Gastrocnemius medialis (tissue), 4 donors: ENCODE measurements at places on chromosomes 12 and 14. TPM values are rescaled to one million over a fixed set of nuclear protein-coding genes. Genes with fewer than 3 reads are reported as not detected.

GRCh38 chr14:68741839-68742470 is 50.9 kb downstream of the ZFP36L1 start:
- DNase-seq, result no peak

GRCh38 chr12:120453977-120454376 is 7.7 kb downstream of the GATC start:
- DNase-seq, result no peak

Gene HSPA2
- 111 TPM for total RNA-seq

DNA sequence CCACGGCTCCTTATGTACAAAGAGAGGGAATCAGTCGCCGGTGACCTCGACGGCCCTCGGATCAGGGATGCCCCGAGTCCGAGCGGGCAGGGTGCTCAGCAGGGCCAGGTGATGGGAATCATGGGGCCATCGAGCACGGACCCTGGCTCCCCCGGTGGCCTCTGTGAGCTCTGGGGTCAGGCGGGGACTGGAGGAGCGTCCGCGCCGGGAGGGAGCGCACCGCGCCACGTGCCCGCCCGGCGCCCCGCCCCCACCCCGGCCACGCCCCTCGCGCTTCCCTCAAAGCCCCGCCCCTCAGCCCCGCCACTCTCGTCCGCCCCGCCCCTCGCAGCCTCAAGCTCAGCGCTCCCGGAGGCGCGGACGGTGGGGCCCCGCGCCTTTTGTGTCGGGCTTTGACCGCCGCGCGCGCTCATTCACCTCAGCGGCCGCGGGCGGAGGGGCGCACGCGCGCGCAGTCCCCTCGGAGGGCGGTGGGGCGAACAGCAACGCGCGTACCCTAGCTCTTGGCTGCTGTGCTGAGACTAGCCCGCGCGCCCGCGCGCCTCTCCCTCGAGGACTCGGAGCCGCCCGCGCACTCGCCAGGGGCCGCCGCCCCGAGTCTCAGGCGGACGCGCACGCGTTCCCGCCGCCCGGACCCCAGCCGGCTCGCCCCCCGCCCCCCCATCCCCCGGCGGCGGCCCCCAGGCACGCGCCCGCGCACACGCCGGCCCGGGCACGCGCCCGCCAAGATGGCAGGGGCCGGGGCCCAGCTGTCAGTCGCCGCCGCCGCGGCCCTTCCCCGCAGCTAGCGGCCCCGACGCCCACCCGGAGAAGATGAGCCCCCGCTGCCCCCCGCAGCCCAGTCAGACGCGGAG is 93.9 kb upstream of the EVL start:
- DNase-seq, result peak; percentile 54

Gene LRTM2
- total RNA-seq, result not detected

Gene HRK
- not detected for total RNA-seq

GRCh38 chr14:37601865-37602264 is 6.4 kb downstream of the TTC6 start:
- no peak for DNase-seq

GRCh38 chr14:94548999-94549985 is 11.9 kb upstream of the SERPINA4 start:
- DNase-seq, result no peak

DNA sequence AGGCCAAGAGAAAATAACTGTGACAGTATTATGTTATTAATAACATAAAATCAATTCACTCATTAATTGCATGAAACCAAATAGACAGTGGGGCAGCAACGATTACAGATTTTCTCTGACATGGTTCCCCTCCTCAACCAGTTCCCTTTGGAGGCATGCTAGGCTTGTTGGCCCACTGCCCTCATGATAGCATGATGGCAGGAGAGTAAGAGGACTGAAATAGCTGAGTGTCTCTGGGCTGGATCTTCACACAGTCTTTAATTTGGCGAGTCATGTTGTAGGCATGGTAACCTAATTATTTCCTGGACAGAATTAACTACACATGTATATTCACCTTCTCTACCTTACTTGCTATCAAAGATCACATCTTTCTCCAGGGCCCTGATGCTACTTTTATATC is 266.2 kb upstream of the PELI2 start:
- no peak for DNase-seq

DNA sequence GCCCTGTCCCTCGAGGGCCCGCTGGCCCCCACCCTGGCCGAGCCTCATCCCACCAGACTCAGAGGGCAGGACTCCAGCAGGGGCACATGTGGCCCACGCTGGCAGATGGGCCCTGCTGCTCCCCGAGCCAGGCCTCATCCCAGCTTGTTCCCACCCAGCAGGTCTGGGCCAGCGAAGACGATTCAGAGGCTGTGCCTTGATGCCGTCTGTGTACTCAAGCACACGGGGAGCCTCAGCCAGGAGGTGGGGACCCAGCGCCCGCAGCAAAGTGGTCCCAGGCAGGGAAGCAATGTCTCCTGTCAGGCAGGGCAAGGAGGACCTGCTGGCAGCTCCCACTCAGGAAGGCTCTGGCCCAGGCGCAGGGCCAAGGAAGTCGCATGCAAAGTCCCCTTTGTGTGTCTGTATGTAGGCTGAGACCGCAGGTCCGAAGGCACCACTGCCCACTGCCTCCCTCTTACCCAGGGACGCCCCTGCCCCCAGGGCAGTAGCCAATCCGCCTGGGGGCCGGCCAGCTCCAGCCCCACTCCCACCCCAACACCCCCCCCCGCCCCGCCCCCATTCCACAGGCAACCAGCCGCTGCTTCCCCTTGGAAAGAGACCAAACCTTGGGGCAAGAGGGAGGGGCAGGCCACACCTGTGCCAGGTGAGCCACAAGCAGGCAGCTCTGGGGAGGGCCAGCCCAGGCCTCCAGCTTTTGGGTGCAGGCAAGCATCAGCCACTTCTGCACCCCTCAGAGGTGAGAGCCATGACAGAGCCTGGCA is 9.4 kb downstream of the DEGS2 start:
- DNase-seq, result no peak

DNA sequence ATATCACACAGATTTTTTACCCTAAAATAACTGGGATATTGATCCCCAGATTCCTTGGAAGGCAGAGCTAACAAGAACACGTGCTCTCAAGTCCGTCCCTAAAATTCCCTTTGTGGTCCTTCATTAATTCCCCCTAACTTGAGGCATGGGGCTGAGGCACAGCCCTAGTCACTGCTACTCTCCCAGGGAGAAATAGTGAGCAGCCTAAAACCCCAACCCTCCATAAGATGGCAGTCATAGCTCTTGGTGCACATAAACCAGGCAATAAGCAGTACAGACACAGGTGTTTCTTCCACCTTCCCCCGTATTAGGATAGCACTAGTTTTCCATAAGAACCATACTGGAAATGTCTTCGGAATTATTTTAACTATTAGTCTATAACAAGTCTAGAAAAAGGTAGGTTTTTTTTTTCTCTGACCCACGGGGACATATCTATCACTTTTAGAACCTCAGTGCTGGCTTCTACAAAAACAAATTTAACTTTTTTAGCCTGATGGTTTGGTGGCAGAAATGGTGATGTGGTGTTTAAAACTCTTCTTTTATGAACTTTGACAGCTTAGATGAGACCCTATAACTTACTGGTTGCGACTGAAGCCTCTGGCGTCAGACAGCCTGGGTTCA is 3.1 kb upstream of the ARHGEF40 start:
- no peak for DNase-seq

GRCh38 chr12:27915021-27915420 is 57.5 kb downstream of the PTHLH start:
- no peak for DNase-seq

Gene TSPAN19
- not detected for total RNA-seq

DNA sequence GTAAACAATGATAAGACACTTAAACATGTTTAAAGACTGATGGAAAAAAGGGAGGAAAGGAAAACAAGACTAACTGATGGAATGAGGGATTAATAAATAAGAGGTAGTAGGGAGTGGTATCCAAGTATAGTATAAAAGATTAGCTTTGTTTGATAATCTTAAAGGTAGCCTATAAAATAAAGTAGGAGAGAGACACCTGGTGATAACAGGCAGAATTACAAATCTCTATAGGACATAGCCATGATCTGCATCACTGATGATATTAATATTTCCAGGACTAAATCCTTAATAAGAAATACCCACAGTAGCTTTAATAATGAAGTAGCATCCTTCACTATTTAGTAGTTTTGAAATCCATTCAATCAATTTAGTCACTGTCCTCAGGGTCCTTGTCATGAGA is 30.4 kb downstream of the DLGAP5 start:
- DNase-seq, result no peak

- no peak for DNase-seq
Measured at GRCh38 chr12:72146495-72146894, 125.7 kb upstream of the TRHDE start.

GRCh38 chr12:131591136-131591535 is 119.8 kb upstream of the SFSWAP start:
- no peak for DNase-seq

DNA sequence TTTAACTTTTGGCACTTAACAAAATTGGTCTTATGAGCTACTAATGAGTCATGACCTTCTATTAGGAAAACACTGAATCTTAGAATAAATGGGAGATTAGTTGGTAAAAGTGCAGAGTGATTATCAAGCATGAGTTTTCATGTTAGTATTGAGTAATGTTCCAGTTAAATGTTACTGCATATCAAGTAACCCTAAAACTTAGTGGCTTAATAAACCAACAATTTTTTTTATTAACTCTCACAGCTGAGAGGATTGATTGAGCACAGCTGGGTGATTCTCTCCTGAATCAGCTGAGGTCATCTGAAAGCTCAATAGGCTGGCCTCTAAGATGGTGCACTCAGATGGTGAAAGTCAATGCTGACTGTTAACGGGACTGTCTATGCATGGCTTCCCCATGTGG is 248.6 kb downstream of the BCL11B start:
- no peak for DNase-seq

Gene DHH
- total RNA-seq, result 0.15 TPM

DNA sequence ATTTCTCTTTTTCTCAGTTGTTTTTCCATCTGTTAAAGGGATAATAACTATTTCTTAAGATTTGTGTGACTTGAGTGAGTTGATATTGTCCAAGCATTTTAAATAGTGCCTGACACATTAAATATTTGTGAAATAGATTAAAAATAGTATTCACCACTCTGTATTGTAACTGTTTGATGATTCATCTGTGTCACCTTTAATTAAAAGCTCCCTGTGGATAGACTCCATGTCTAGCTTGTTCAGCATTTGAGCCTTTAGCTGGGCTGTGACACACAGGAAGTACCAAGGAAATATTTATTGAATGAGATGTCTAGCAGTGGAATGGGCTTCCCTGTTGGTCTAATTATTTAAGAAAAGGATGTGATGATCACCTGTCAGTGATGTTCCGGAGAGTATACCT is 1.8 kb upstream of the GLIPR1L2 start:
- DNase-seq, result no peak

GRCh38 chr14:59154373-59154772 is 34.1 kb upstream of the DAAM1 start:
- no peak for DNase-seq

DNA sequence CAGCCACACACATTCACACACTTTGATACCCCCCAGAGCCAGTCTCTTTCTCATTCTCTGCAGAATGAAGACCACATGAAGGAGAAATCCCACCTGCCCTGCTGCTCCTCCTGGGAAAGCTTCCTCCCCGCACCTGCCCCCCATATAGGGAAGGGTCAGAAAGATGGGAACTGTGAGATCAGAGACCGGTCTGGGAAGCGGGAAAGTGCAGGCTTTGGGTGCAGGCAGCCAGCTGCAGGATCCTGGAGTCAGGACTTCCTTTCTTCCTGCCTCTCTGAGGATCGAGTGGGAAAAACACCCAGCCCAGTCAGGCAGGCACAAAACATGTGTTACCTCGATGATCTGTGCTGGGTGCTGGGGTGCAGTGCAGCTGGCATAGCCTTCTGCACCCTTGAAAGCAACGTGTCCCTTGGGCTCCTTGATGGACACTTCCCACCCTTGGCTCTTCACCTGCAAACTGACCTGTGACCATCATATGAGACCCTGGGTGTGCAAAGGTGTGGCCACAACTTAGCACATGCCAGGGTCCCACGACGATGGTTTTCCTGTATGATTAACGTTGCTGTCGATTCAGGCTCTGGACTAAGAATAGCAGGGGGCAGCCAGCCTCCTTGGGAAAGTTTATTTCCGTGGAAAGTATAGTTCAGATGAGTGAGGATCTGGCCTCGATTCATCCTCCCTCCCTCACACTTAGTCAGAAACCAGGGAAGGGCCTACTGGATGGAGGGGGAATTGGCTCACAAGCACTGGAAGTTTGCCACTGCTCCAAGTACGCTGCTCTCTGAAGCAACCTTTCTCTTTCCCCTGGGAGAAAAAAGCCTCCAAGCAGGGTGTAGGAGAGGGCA is 105.4 kb upstream of the MED13L start:
- DNase-seq, result peak; percentile 60

Gene TPPP2
- 0.22 TPM for total RNA-seq

DNA sequence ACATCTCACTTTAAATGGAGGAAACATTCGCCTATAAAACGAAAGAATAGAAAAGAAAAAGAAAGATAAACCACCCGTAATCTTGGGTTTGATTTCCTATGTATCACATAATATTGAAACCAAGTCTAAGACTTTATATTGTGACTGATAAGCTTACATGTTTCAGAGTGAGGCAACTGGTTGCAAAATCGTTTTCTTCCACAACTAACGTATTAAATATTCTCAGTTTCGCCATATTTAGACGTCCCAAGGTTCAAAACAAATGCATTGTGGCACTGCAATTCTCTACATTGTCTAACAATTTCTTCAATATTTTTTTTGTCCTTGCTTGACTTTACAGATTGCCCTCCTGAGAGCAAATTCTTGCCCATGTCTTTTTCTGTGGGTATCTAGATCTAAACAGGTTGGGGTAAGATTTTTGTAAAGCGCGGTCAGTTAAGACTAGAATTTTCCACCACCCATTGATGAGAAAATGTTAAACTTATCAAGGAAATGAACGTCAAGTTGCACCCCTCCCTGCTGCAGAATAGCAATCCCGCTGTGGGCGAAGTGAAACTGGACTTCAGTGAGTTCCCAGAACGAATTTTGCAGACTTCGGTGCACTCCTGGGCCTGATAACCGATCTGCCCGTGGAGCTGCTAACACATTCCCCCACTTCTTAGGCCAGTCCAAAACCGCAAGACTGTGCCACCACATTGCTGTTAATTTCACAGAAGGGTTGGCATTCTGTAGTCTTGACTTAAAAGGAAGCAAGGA is 2.7 kb downstream of the TBX3 start:
- DNase-seq, result no peak

Gene SLC15A4
- total RNA-seq, result 122 TPM

GRCh38 chr12:124872068-124872719 is 8.5 kb upstream of the SCARB1 start:
- DNase-seq, result no peak

Gene PLCZ1
- not detected for total RNA-seq

DNA sequence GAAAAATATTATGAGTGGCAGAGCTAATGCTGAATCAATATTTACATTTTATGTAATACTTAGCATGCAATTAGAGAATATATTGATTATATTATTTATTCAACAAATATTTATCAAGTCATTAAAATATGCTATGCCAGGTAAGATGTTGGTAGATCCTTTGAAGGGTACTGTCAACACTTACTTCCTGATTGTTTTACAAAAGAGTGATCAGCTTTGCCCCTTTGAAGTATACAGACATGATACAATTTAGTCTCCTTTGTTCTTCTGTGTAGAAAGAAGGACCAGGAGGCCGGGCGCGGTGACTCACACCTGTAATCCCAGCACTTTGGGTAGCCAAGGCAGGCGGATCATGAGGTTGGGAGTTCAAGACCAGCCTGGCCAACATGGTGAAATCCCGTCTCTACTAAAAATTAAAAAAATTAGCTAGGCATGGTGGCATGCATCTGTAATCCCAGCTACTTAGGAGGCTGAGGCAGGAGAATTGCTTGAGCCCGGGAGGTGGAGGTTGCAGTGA is 73.9 kb upstream of the IFNG-AS1 start:
- DNase-seq, result no peak
